ENCODE measurements at places on chromosomes 11 and 22. TPM values are rescaled to one million over a fixed set of nuclear protein-coding genes. Genes with fewer than 3 reads are reported as not detected.

SUSD2 gene
- 277 TPM for total RNA-seq

UPB1 gene
- total RNA-seq = 1.5 TPM

GRCh38 chr11:31921081-31921480 is 110.0 kb upstream of the PAX6 start:
- H3K4me3 ChIP-seq = no peak overlapping the region
- no peaks in the 10 kb centered on the region for H3K36me3 ChIP-seq
- no peak overlapping the region for H3K27ac ChIP-seq
- no peak for DNase-seq
- H3K27me3 ChIP-seq = peaks cover 15% of the 10 kb centered on the region

GRCh38 chr11:13258855-13259254 is 18.7 kb upstream of the BMAL1 start:
- H3K27me3 ChIP-seq = no peaks in the 10 kb centered on the region
- H3K4me1 ChIP-seq = peaks cover 18% of the 10 kb centered on the region
- no peak overlapping the region for H3K27ac ChIP-seq
- no peak overlapping the region for H3K4me3 ChIP-seq

DNA sequence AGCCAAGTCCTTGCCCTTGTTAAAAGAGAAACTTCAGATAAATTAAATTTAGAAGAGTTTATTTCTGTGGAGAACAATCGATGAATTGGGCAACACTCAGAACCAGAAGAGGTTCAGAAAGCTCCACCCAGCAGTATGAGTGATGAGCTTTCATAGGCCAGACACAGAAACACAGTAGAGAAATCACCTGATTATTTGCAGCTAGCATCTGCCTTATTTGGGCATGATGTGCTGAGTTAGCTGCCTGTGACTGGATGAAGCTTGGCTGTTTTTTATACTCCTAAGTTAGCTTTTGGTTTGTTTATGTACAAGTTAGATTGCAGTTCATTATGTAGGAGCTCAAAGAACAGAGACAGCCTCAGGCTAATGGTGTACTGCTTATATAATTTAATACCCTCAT is 269.5 kb upstream of the SESN3 start:
- H3K4me1 ChIP-seq = no peaks in the 10 kb centered on the region
- no peak overlapping the region for H3K4me3 ChIP-seq
- H3K27ac ChIP-seq = no peak overlapping the region
- no peak for DNase-seq
- no peaks in the 10 kb centered on the region for H3K27me3 ChIP-seq

Data from upper lobe of right lung (tissue), 1 donor.